Effector memory CD8-positive, alpha-beta T cell (primary cell): ENCODE measurements at places on chromosomes 12 and 14.

DNA sequence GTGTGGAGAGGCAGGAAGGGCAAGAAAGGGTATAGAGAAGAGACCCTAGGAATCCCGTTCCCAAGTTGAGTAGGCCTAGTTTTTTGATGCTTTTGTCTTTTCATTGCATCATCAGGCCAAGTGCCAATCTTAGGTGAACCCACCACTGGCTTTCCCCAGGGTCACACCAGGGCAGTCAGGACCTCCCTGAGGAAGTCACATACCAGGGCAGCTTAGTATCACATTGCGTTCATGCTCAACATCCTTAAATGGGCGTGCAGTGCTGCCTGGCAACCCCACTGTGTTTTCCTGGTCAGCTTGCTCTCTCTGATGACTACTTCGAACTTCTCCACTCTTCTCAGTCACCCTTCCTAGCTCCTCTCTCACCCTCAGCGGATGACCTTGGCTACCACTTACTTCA is 9.0 kb downstream of the ASIC1 start:
- DNase-seq: no peak

DNA sequence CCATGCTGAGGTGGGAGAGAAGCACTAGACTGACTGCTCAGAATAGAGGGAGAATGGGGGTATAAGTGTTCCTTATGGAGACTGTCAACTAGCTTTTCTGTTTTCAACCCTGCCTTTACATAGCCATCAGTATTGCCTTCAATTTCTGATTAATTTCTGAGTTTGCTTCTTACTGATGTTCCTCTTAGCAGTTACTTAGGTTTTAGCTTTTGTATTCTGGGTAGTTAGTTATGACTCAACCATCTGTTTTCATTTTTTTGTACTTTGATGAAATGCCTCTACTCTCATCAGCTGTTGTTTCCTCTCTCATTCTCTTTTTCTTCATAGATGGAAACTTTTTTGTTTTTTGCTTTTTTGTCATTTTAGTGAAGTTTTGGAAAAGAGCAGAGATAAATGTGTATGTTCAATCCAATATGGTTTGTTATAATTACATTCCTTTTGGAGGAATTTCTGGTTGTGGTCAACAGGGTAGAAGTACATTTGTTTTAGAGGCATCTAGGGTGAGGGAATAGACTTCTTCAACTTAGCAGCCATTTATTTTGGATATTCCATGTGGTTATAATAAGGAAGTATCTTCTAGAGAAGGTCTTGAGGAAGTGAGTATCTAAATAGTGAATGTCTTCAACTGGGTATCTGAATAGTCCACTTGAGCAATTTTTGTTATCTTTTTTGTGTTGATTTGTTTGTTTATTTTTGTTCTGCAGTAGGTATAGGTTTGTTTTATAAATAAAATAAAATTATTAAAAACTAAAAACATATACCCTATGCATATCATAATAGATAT is 29.6 kb downstream of the PMCH start:
- no peak for DNase-seq

GRCh38 chr12:30754383-30754749 is 385 bp downstream of the CAPRIN2 start:
- no peak for DNase-seq

DNA sequence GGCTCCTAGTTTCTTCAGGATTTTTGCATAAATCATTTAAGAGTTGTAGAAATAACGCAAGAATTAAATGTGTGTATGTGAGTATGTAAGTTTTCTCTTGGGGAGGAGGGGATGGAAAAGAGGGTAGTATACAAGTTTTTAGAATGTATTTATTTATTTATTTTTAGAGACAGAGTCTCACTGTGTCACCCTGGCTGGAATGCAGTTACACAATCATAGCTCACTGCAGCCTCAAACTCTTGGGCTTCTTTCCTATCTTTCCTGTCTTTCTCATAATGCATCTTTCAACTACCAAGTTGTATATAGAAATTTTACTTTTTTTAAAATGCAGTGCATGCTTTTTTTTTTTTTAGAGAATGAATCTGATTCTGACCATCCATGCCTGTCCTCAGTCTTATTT is 269.0 kb upstream of the GARIN2 start:
- DNase-seq: no peak

DNA sequence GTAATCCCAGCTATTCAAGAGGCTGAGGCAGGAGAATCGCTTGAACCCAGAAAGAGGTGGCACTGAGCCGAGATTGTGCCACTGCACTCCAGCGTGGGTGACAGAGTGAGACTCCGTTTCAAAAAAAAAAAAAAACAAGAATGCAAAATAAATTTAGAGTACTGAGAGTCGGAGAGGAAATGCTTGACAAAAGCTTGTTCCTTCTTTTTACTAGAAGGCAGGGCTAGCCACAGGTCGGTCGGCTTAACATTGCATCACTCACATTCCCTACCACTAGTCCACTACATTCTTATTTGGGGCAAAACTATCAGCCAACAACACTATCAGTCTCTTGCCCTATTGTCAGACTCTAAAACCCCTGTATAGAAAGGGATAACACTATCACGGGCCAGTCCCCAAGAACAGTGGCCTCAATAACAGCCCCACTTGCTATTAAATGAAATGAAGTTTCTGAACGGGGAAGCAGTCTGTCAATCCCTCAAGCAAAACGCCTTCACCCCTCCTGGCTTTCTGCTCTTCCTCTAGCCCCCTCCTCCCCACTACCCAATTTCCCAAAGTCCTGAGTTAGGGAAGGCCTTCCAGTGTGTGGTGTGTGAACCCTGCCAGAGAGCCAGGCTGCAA is 1.0 kb downstream of the RNF41 start:
- DNase-seq: no peak

- DNase-seq: no peak
These were observed 19.3 kb downstream of the CPNE8 start for GRCh38 chr12:38886064-38886463.
